ENCODE measurements at places on chromosomes 7 and 10.

DNA sequence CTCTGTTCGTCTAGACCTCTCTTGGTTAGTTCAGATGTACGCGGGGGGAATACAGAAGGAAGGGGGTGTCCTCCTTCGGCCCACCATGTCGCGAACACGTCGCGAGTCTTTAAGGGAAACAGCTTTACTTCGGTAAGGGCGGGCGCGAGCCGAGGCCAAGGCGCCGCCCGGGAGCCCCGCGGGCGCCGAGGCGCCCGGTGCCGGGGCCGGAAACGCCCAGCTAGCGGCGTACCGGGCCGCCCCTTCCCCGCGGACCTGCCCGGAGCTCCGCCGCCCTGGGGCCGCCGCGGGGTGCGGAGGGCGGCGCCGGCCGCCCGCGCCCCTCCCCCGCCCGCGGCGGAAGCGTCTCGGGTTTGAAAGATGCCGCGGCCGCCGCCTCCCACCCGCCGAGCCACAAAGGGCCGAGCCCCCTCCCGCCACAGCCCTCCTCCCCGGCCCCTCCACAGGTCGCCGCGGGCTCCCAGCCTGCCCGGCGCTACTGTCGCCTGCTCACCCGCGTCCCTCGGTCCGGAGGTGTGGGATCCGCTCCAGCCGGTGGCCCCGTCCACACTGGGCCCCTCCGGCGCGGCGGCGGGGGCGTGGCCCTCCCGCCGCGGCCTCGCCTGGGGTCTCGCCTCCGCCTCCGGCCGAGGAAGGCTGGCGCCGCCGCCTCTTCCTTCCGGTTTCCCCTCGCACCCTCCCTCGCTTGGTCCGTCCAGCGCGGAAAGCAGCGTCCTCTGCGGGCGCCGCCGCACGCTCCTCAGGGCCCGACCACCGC lies at the start of gene KBTBD2:
KBTBD2 (minus strand) TSS at position 718 of the 757 bp plus-strand sequence. CDS start 12,156 bp downstream, outside the sequence.
- peak; percentile 91 for DNase-seq

- DNase-seq = no peak
Measured at GRCh38 chr7:375321-375831, 85.4 kb downstream of the FOXL3 start.

DNA sequence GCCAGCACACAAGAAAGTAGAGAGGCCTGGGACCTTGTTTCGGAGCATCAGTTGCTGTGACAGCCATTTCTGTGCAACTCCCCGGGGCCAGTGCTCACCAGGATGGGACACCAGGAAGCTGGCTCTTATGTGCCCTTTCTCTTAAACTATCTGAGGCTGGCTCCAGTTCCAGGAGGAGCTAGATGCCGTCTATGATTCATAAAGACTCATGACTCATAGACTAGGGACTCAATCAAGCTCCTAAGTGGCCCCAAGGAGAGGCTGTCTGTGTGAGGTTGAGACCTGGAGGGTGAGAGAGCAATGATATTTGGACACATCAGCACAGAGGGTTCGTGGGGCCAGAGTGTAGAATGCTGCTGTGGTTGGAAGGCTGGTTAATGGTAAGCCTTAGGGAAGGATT lies 580.1 kb downstream of the CCSER2 start:
- no peak for DNase-seq

DNA sequence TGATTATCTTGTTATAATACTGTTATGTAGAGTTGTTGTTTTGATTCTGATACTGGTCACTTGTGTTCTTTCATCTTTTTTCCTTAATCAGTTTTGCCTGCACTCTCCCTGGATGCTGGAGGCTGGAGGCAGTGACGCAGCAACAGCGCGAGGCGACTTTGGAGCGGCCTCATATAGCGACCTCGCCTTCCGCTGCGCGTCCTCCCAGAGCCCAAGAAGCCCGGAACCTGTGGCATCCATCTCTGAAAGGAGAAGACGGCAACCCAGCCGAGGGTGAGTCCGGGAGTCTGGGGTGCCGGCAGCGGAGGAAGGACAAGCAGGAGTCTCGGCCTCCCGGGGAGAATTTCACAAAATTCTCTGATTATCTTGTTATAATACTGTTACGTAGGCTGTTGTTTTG lies 161.2 kb downstream of the ZNF33B start:
- no peak for DNase-seq

DNA sequence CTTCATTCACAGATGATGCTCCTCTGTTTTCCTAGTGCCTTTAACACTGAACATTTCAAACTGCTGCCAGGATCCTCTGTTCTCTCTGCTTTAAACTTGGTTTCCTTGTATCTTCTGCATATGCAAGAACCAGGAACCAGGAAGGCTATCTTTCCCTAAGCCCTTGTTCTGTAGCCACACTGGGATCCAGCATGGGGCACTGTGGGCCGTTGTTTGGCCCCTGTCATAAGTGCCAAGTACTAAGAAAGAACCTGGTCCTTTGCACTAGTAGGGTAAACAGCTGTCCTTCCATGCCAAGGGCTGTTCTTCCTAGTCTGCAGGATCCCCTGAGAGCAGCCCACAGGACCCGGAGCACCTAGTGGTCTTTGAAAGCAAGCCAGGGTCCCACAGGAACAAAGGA lies 49.0 kb upstream of the TRIM8 start:
- DNase-seq = no peak

- DNase-seq = no peak
Measured at GRCh38 chr7:92797693-92798092, 38.7 kb downstream of the CDK6 start.

GRCh38 chr7:35650751-35651150 lies 44.2 kb downstream of the HERPUD2 start:
- DNase-seq = no peak

GRCh38 chr10:78976825-78977755 lies 91.7 kb upstream of the ZMIZ1 start:
- DNase-seq = no peak

GRCh38 chr10:73338801-73339368 lies 19.8 kb downstream of the CFAP70 start:
- no peak for DNase-seq

- no peak for DNase-seq
Measured at GRCh38 chr10:108902619-108903285, 1020.6 kb downstream of the XPNPEP1 start.

DNA sequence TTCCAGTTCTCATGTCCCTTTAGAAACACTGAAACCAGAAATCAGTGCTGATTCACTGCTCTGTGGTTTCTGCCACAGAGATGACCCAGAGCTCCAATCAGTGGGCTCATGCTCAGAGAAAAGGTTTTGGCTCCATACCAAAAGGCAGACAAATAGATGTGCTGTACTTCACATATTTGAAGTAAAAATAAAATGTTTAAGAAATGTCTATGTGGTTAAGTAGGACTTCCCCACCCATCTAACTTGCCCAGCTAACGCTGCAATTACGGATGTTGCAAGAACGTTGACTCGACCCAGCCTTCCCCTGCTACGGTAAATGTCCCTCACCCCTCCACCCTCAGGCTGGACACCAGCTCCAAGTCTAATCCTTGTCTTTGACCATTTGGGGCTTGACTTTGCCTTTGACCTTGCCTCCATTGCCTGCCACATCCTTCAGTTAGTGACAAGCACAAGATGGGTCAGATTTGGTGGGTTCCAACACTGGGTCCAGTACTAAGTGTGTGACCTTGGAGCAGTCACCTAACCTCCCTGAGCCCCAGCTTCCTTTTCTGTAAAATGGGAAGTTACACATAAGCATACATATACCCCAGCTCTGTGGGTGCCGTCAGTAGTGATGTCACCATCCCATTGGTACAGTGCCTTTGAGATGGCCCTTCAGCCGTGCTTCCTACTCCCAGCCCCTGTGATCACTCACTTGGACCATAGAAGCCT lies 95.8 kb downstream of the CHST15 start:
- no peak for DNase-seq

DNA sequence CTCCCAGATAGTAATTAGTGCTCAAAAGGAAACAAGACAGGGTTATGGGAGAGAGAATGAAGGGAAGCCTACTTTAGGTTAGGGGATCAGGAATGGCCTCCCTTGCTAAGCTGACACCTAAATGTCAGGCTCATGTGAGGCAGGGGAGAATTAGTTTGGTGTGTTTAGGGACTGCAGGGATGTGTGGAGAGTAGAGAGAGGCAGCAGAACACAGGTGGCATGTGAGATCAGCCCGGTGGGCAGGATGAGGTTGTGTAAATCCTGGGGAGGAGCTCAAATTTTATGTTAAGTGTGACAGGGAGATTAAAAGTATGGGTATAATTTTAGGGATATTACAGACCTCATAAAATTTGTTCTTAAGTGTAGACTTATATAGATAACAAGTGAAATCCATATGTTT lies 56.2 kb upstream of the ZNF438 start:
- no peak for DNase-seq

DNA sequence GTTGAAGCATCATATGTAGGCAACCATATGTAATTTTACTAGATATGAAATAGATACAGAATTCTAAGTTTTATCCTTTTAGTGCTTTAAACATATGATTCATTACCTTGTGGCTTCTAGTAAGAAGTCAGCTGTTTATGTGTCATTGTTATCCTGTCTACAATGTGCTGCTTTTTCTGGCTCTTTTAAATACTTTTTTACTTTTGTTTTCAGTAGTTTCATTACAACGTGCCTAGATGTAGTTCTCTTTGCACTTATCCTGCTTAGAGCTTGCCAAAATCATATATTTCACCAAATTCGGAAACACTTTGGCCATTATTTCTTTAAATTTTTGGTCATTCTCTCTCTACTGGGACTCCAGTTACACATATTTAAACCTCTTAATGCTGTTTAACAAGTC lies 26.4 kb downstream of the YAE1 start:
- no peak for DNase-seq

DNA sequence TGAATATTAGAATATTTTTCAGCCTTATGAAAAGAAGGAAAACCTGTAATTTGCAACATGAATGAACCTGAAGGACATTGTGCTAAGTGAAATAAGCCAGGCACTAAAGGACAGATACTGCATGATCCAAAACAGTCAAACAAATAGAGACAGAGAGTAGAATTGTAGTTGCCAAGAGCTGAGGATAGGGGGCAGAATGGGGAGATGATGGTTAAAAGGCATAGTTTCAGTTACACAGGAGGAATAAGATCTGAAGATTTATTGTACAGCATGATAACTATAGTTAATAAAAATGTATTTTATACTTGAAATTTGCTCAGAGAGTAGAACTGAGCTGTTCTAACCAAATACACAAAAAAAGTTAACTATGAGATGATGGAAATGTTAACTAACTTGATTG lies 149.0 kb upstream of the TMEM106B start:
- no peak for DNase-seq

DNA sequence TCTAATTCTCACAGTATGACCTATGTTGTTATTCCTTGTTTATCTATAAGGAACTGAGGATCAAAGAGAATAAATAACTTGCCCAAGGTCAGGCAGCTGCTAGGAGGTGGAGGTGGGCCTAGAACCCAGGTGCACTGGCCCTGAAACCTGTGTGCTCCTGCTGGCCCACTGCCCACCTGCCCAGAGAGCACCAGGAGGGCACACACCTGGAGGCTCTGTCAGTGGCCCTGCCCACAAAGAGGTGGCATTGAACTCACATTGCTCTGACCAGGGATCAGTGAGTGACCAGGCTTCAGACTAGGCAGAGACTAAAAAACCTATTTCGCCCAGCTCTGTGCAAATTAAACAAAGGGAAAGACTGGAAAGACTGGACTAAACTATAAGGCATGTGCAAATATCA lies 210.6 kb downstream of the TNS3 start:
- no peak for DNase-seq

DNA sequence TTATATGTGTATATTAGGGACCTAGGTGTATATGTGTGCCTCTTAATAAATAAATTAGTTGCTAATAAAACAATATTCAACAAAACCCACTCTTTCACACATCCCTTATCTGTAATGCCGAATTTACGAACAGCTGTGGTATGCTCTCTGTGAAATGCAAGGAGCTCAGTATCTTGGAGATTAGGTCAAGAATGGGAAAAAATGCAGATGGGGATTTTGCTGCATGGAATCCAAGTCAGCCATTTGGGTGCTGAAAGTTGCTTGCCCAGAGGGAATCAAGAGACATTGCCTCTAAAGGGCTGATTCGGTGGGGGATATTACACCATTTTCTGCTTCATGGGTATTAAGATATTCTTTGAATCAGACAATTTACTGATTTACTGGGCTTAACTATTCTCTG lies 93.5 kb downstream of the CREB5 start:
- DNase-seq = no peak

GRCh38 chr7:107355616-107356015 lies 114.2 kb upstream of the GPR22 start:
- no peak for DNase-seq

DNA sequence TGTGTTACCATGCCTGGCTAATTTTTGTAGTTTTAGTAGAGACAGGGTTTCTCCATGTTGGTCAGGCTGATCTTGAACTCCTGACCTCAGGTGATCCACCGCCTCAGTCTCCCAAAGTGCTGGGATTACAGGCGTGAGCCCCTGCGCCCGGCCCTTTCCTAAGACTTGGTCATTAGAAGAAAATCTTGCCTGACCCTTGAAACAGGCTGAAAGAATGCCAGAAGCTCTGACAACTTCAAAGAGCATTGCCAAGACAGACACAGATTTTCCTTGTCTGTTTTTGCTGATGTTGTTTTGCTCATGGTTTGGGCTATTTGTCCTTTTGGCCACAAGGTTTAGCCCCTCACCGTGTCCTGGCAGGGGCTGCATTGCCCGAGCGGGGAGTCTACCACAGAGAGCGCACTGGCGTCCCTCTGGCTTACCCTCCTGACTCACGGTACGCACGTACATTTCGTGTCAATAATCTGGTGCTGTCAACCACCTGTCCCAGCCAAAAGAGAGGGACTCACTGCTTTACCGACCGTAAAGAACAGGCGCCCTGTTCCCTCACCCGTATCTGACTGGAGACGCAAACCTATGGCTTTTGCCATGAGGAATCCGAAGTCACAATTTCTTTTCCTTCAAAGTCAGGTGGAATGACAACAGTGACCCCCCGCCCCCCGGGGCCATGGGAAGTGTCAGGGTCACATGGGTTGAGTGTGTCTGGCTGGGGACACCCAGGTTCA lies 10.1 kb upstream of the INPP5A start:
- DNase-seq = no peak

- DNase-seq = no peak
Measured at GRCh38 chr7:91031757-91032156, 232.5 kb upstream of the FZD1 start.

DNA sequence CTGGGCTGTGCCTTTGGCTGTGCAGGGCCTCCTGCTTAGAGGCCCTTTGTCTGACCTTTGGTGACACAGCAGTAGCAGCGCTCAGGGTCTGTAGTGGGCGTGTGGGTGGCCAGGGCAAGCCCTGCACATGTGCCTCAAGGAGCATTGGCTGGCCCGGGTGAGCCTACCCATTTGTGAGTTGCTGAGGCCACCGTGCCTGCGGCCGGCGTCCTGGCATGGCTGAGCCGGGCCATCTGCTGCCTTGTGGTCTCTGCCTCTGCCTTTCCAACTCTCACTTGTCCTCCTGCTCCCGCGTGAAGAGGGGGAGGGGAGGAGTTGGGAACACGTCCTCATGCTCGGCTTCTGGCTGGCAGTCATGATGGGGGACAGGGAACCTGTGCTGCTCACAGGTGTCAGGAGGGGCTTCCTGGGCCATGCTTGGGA lies 9.2 kb upstream of the ORAI2 start:
- DNase-seq = no peak

Data from NCI-H1930 (cell line).